ENCODE measurements at places on chromosomes 5 and 9.

DNA sequence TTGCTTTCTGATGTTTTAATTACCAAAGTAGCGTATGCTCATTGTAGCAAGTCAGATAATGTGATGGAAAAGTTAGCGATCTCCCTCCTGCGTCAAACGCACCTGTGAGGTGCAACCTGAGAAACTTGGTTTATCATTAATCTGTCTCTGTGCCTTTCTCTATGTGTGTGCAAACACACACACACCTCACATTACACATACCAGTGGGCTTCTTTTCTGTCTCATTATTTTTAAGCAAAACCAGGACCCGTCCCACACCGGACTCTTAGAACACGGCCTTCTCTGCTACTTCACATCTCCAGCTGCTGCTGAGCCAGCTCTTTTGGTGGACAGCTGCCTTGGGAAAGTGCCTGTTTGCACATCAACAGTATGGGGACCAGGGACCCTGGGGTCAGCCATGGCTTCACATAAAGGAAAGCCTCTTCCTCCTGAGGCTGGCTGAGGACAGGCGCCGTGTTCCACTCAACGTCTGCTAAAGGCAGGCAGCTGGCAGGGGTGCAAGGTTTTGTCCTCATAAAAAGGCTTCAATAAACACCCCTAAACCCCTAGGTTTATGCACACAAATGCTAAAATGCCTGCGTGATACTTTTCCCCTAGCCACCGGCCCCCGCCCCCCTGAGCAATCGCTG, 44.2 kb downstream of the MRPL36 start:
- DNase-seq, result no peak

DNA sequence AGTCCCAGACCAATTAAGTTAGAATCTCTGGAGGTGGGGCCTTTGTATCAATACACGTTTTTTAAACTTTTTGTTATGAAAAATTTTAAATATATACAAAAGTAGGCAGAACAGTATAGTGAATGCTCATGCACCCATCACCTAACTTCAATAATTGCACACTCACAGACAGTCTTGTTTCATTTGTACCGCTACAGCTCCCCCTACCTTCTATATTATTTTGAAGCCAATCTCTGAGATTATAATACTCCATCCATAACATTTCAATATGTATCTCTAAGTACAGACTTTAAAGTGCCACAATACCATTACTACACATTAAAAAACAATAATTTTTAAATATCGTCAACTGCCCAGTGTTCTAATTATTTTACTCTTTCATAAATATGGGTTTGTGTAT, 32.9 kb downstream of the ISL1 start:
- DNase-seq, result no peak

- no peak for DNase-seq
Measured at GRCh38 chr5:102855681-102856388, 100.7 kb downstream of the PAM start.

- no peak for DNase-seq
Measured at GRCh38 chr9:121597698-121598166, 53.7 kb upstream of the DAB2IP start.

DNA sequence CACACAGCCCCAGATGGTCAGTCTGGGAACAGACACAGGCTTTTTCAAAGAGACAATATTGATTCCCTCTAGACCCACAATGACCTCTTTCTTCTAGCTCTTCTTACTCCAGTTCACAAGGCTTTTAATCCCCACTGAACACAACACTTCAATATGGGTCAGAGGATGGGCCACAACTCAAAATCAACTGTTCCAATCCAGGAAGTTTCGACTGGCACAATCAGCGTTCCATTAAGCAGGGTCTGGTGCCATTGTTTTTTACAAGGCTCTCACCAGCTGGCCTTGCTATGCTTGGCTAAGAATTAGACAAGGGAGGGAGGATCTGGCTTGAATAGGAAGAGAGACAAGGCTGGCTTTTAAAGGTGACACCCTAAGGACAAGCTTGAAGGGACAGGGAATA, 199.4 kb upstream of the SLC24A2 start:
- DNase-seq, result no peak

DNA sequence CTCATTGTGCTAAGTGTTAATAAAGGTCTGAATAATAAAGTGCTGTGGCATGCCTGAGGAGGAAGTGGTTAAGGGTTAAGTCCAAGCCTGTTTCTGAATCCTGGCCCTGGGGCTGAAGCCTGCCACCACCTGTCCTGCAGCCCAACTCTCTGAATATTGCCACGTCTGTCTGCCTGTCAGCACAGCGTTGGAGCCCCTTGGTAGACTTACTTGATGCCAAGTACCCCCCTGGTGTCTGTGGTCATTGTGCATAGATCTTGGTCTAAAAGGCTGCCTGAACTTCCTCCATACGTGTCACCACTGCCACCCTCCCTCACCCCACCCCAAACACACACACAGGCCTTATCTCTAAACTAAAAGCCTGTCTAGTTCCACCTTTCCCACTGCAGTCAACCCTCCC, 35.4 kb upstream of the SLC2A8 start:
- DNase-seq, result no peak

DNA sequence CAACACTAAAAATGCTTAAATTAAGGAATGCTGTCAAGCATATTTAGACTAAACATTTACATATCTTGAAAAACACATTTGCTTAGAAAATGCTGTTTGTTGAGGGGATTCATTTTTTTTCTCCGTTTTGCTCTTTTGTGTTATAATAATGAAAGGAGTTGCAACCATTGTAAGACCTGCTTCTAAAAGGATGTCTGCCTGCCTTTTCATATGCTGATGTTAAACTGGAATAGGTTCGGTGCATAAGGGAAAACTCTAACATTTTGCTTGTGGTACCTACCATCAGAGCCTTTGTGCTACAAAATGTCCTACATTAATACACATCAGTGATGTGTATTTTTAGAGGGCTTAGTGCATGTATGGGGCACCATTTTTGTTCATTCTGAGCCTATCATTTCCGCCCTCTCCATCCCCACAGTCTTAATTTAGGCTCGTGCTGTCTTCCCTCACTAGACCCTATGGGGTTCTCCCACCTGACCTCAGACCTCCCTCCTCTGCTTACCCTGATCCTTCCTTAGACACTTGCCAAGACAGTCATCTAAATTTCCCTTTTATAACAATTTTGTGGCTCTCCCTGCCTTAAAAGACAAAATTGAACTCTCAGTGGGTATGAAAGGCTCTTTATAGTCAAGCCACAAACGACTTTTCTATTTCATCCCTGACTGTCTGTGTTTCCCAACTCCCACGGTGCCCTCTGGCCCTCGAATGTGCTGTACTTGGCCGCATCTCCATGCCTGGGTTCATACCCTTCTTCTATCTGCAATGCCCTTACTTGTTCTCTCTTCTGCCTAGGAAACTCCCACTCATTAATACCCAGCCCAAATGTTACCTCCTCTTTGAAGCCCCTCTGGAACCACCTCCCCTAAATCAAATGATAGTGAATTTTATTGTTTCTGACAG, 61.2 kb downstream of the CMYA5 start:
- DNase-seq, result no peak

DNA sequence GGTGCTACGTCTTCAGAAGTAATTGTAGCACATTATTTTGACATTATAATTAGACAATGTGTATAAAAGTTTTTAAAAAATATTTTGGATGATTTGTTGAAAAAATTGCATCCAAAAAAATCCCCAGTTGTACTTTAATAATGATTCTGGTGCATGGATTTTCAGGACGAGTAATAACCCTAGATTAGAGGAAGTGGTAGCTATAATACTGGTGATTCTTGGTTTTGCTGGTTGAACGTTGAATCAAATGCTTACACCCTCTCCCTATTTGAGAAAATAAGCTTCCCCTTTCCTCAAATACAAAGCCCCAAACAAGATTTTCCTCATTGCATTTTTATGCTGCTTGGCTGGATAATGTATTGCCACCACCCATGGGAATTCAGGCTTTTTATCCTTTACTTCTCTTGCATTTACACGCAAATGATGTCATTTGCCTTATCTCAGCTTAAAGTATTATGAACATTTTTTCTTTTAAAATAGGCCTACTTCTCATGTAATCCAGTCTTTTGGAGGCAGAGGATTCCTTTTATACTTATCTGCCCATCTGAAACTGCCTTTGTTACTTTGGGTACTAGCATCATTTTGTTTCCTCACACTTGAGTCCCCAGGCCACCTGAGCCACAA, 86.3 kb downstream of the UBE2R2 start:
- DNase-seq, result no peak

DNA sequence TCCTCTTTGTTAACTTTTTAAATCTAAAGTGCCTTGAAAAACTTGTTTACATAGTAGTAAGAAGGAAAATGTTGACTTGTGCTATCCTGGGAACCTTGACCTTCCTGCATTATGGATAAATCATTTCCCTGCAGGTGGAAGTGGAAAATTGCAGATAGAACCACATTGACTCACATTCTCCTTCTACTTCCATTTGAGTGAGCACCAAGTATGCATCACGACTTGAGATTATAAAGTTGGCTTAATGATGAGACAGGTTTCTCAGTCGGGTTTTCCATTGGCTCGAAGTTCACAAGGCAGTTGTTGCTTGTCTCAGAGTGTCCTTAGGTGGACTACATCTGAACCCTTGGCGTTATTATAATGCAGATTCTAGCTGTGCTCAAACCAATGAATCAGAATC, 39.9 kb downstream of the DOCK8 start:
- DNase-seq, result no peak

DNA sequence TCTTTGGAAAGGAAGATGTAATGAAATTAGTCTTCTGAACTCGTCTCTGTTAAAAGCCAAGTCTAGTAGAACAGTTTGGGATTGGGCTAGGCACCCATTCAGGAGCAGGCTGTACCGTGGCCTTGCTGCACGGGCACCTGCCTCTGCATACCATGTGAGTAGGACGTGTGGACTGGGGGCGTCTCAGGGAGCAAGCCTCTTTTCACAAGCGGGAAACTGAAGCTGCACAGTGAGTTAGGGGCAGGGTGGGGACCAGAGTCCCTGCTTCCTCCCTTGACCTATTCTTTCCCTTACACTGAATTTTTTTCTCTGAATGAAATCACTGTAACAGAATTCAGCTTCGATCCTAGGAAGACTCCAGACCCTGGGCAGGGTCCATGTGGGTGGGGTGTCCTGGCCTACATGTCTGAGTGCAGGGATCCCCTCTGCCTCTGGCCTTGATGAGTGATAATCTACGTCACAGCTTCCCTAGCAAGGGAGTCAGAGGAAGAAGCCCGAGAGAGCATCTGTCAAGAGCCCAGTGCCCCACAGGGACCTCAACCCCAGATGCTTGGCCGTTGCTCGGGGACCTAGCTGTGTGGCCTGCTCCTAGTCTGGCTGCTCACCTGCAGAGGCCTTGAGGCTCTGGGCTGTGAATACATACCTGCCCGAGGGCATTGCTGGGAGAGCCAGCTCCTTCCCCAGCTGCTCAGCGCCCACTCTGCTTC, 15.1 kb downstream of the PHF2 start:
- no peak for DNase-seq

GRCh38 chr9:88186495-88187110, 48.3 kb upstream of the SPATA31C2 start:
- no peak for DNase-seq

DNA sequence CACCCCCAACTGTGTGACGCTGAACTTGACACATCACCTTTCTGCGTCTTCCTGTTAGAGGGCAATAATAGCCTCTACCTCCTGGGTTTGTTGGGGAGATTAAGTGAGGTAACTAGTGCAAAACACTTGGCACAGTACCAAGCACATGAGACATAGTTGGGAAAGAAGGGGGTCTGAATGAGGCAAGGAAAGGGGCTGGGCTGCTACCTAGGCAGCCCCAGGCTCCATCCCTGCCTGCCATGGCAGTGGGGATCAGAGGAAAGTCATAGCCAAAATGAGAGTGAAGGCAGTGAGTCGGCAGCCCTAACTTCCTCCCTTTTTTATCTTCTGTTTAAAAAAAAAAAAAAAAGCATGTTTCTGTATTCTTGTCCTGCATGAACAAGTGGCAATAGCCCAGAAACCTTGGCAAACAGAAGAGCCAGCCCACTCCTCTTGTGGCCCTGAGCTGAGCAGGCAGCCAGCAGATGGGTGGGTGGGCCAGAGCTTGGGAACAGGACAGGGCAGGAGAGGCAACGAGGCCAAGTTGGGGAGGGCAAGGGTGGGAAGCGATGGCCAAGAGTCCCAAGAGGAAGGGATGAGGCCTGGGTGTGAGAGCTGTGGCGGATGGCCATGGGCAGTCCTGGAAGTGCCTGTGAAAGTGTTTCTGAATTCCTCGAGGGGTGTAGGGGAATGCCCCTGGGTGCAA, 11.4 kb downstream of the CAMK2A start:
- DNase-seq, result no peak

- no peak for DNase-seq
Measured at GRCh38 chr5:170565072-170565471, 61.3 kb downstream of the KCNIP1 start.

GRCh38 chr5:114857941-114858551, 311.7 kb downstream of the TRIM36 start:
- no peak for DNase-seq

DNA sequence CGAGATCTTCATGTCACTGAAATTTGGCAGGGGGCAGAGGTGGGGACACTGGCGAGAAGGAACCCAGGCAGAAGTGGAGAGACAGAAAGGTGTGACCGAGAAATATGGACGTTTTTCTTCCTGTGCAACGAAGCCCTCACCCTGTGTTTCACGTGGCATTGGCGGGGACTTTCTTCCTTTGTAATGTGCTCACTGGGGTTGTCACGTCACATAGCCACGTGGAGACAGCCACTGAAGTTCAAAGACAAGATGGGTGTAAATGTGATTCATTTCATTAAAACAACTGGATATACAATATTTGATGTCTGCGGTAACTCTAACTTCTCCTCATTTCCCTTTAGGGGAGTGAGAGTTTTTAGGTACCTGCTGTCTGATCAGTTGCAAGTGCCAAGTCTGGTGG, 225.7 kb downstream of the FSTL4 start:
- DNase-seq, result no peak

GRCh38 chr5:115033861-115034260, 135.8 kb downstream of the TRIM36 start:
- no peak for DNase-seq

- DNase-seq, result no peak
Measured at GRCh38 chr5:144332265-144332664, 161.6 kb downstream of the KCTD16 start.

GRCh38 chr5:34751807-34752736, 86.9 kb upstream of the TTC23L start:
- no peak for DNase-seq

DNA sequence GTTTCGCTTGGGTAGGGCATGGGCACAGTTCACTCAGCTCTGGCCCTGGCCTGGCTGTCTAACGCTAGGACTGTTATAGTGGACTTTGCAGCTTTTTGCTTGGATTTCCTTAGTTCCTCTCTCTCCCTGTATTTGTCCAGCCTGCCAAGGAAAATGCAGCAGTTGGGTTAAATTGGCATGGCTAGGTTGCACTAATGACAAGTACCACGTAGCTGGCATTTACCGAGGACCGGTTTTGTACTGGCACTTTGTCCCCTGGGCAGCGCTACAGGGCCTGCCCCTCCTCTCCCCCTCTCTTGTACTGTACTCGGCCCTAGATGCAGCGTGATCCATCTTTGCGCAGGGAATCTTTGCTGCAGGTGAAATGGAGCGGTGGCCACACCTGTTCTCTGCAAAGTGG, 2.4 kb downstream of the WDR5 start:
- no peak for DNase-seq

Data from activated gamma-delta T cell (primary cell).